ENCODE measurements at places on chromosomes 1 and 21. TPM values are rescaled to one million over a fixed set of nuclear protein-coding genes. Genes with fewer than 3 reads are reported as not detected.

DNA sequence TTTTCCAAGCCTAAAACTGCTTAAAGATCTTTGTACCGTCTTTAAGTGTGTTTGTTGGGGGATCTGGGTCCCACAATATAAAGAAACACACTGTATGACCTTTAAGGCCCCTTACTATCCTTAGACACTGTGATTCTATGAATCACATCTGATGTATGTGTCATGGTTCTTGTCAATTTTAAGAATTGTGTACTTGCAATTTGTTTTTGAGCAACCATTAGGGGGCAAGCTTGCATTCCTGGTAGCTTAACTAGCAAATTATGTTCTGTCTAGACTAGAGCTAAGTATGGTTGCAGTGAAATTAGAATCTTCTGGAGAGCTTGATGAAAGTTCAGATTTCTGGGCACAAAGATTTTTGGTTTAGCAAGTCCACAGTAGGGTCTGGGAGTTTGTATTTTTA lies 219.5 kb downstream of the TPR start:
- no peak overlapping the region for H3K4me3 ChIP-seq
- H3K36me3 ChIP-seq = peaks cover 4% of the 10 kb centered on the region
- no peak overlapping the region for H3K27ac ChIP-seq
- no peaks in the 10 kb centered on the region for H3K27me3 ChIP-seq
- DNase-seq = no peak

GRCh38 chr1:164688791-164689190 lies 129.8 kb downstream of the PBX1 start:
- no peaks in the 10 kb centered on the region for H3K36me3 ChIP-seq
- DNase-seq = no peak
- H3K4me3 ChIP-seq = no peak overlapping the region
- H3K27ac ChIP-seq = no peak overlapping the region

Gene S100A1
- total RNA-seq = 22.2 TPM

GRCh38 chr1:70627910-70628309 lies 216.8 kb downstream of the CTH start:
- H3K4me1 ChIP-seq = no peaks in the 10 kb centered on the region
- DNase-seq = no peak
- no peak overlapping the region for H3K4me3 ChIP-seq
- no peaks in the 10 kb centered on the region for H3K36me3 ChIP-seq

DNA sequence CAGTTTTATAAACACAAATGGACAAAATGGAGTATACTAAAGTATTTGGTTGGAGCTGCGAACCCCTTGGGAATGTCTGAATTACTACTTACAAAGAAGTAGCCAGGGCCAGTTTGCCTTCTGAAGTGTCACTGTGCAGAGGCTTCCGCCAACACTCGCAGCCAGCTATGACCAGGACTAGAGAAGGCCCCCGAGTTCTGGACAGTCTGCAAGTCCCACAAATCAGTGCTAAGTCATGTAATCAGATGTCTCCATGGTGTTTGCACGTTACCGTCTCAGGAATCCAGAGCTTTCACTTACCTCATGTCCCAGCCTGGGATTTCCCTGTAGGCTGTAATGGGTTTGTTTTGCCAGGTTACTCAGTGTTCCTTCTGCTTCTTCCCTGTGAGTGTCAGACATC lies 106.6 kb upstream of the SPAG17 start:
- DNase-seq = peak; percentile 56
- no peak overlapping the region for H3K27ac ChIP-seq
- H3K4me3 ChIP-seq = no peak overlapping the region

- no peaks in the 10 kb centered on the region for H3K36me3 ChIP-seq
- no peak overlapping the region for H3K4me3 ChIP-seq
- no peak overlapping the region for H3K27ac ChIP-seq
- no peaks in the 10 kb centered on the region for H3K4me1 ChIP-seq
Measured at GRCh38 chr1:67285780-67286488, 21.7 kb upstream of the IL12RB2 start.

DNA sequence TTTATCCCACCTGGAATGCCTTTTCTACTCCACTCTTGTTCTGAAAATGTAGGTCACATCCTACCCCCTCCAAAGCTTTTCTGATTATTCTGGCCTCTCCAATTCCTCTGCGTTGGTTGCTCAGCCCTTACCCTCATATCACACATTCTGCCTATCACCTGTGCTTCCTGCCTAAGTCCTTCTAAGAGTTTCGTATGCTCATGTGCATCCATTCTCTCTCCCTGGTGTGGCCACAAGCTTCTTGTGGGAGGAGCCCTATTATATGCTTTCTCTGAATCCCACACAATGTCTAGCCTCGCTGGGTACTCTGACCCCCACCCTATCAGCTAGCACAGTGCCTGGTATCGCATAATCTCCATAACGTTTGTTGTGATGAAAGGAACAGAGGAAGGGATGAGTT lies 54.2 kb downstream of the CD58 start:
- H3K4me3 ChIP-seq = no peak overlapping the region
- no peaks in the 10 kb centered on the region for H3K4me1 ChIP-seq
- H3K36me3 ChIP-seq = no peaks in the 10 kb centered on the region
- no peaks in the 10 kb centered on the region for H3K27me3 ChIP-seq
- no peak overlapping the region for H3K27ac ChIP-seq

DNA sequence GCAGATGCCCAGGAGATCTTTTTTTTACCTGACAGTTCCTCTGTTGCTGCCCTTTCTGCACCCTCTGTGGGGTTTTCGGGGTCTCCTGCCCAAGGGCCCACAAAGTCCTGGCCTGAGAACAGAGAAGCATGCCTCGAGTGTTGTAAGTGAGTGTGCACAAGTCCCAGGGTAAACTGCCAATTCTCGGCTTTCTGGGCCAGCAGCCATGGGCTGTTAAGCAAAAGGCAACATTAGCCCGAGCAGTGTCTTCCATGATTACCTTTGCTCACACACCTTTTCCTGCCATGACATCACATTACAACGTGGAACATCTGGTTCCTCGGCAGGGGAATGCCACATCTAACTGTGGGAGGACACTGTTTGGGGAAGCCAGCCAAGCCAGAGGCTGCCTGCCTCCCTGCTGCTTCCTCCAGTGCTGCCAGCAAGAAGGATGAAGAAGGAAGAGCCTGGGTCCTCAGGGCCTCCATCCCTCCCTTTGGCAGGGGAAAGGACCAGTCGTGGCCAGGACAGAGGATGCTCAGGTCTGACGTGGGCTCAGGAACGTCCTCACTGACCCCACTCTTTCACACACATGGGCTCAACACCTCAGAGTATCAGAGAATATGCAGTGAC lies 485.9 kb downstream of the OMA1 start:
- H3K4me1 ChIP-seq = no peaks in the 10 kb centered on the region
- no peak for DNase-seq
- no peak overlapping the region for H3K4me3 ChIP-seq
- H3K27ac ChIP-seq = no peak overlapping the region
- H3K36me3 ChIP-seq = no peaks in the 10 kb centered on the region

- H3K27me3 ChIP-seq = no peaks in the 10 kb centered on the region
Measured at GRCh38 chr1:160705742-160706141, 5.9 kb downstream of the CD48 start.

Gene PEX14
- 17.8 TPM for total RNA-seq

DNA sequence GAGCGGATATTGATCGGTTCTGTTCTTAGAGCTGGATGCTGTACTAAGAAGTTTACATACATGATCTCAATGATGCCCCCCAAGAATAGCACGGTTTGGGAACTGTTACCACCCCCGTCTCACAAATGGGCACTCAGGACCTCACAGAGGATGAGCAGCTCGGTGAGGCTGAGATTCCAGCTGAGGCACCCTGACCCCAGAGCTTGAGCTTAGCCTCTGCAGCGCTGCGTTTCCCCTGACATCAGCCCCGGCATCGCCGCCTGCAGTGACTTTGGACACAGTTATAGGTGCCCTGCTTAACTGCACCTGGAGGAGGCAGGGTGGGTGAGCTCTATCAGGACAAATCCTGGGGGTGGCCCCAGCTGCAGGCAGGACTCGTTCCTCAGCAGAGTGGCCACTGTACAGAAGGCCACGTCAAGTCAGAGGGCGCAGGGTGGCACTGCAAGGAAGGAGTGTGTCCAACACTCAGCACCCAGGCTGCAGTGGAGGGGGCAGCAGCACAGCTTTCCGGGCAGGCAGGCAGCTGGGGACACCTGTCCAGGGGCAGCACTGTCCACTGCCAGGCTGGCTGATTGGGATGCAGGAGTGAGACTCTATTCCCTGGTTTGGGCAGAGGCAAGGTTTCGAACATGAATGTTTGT lies 65.8 kb upstream of the ABCG1 start:
- H3K27ac ChIP-seq = no peak overlapping the region
- no peaks in the 10 kb centered on the region for H3K36me3 ChIP-seq
- DNase-seq = no peak
- H3K27me3 ChIP-seq = no peaks in the 10 kb centered on the region

DNA sequence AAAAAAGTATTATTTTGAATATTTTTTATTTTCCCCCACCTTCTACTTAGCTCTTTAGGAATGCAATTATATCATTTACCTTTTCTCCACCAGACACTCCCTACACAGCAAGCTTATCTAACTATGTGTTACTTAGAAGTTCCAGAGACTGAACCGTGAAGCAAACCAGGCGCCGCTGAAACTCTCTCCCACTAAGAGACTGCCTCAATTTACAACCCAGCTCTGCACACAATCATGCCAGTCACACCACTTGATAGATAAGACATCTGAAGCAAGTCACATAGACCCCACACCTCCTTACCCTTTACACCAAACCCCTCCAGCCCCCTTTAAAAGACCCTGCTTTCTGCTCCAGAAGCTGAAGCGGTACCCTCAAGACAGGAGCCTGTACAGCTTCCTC lies 245.5 kb downstream of the S1PR1 start:
- H3K27ac ChIP-seq = no peak overlapping the region
- no peak for DNase-seq
- H3K27me3 ChIP-seq = no peaks in the 10 kb centered on the region
- H3K4me1 ChIP-seq = no peaks in the 10 kb centered on the region
- no peak overlapping the region for H3K4me3 ChIP-seq

GRCh38 chr1:65407877-65408276 lies 12.6 kb upstream of the LEPR start:
- no peaks in the 10 kb centered on the region for H3K27me3 ChIP-seq
- H3K36me3 ChIP-seq = no peaks in the 10 kb centered on the region
- H3K27ac ChIP-seq = no peak overlapping the region
- no peaks in the 10 kb centered on the region for H3K4me1 ChIP-seq
- no peak for DNase-seq

DNA sequence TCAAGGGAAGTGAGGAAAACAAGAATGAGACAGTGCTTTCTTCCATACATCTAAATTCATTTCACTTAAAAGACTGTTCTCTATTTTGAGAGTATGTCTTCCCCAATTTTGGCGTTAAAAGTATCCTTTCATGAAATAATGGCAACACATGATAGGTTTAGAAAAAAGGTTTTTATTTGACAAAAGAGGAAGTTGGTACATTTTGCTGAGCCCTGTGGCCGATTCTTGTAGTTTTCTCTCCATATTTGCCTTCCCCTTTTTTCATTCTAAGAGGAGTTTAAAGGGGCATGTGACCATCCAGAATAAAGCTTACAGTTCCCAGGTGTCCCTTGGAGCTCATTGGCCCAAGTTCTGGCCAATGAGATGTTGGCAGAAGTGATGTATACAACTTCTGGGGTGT lies 140.4 kb upstream of the KCNE2 start:
- DNase-seq = no peak
- H3K4me1 ChIP-seq = no peaks in the 10 kb centered on the region
- no peak overlapping the region for H3K4me3 ChIP-seq
- H3K27me3 ChIP-seq = no peaks in the 10 kb centered on the region

GRCh38 chr1:47942240-47942629 lies 55.0 kb downstream of the TRABD2B start:
- H3K27ac ChIP-seq = no peak overlapping the region
- no peaks in the 10 kb centered on the region for H3K36me3 ChIP-seq
- no peak overlapping the region for H3K4me3 ChIP-seq
- peaks cover 12% of the 10 kb centered on the region for H3K4me1 ChIP-seq
- DNase-seq = no peak

DNA sequence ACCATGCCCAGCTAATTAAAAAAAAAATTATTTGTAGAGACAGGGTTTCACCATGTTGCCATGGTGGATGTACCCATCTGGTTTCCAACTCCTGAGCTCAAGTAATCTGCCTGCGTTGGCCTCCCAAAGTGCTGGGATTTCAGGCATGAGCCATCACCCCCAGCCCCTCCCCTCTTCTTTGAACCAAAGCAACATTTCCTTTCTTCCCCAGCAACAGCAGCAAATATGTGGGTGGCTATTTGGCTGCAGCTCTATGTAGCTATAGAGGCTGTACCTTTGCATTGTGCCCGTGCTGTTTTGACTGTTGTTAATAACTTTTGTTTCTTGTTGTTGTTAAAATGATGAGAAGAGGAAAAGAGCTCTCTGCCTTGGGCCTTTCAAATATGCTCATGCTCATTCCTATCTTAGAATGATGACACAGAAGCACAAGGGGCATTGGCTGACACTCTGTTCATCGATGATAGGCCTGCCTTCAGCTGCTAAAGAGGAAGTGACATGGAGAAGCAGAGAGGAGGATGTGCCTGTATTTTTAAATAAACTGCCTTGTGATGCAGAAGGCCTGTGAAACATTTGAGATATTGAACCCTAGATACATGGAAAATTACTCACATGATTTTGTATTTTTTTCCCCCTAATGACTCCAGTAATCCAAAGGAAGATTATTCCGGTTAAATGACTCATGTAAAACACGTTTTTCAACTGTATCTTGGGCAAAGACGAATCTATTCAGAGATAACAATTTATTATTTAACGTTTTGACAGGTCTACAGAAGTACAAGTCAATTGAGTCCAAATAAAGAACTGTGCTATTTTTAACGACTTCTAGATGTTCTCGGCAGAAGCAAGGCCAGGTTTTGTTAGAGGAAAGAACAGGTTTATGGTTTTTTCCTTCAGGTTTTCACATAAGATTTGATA lies 20.5 kb upstream of the XPR1 start:
- no peaks in the 10 kb centered on the region for H3K27me3 ChIP-seq
- peaks cover 26% of the 10 kb centered on the region for H3K4me1 ChIP-seq
- H3K36me3 ChIP-seq = no peaks in the 10 kb centered on the region
- DNase-seq = no peak

- no peak overlapping the region for H3K27ac ChIP-seq
- no peak overlapping the region for H3K4me3 ChIP-seq
- no peaks in the 10 kb centered on the region for H3K27me3 ChIP-seq
Measured at GRCh38 chr1:24948079-24948827, 18.2 kb upstream of the RUNX3 start.

Gene E2F2
- not detected for total RNA-seq

DNA sequence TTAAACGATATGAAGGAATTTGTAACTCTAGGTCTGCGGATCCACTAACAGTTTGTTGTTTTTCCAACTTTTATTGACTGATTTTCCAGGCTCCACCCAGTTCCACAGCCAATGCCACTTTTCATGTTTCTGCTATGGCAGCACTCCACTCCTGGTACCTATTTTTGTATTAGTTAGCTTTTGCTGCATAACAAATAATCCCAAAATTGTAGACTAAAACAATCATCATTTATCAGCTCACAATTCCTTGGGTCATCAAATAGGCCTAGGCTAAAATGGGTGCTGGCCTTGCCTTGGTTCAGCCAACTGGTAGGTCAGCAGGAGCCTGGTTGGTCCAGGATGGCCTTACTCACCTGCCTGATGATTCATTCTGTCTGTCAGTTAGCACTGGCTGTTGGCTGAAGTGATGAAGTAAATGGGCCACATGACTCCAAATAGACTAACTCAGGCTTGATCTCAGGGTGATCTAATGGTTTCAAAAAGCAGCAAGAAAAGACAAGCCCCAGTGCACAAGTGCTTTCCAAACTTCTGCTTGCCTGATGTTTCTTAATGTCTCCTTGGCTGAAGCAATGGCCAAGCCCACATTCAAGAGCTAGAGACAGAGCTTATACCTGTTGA lies 3.2 kb upstream of the C8B start:
- H3K27me3 ChIP-seq = no peaks in the 10 kb centered on the region
- no peaks in the 10 kb centered on the region for H3K36me3 ChIP-seq
- DNase-seq = no peak
- H3K4me3 ChIP-seq = no peak overlapping the region

All from sigmoid colon (tissue), 7 donors.